ENCODE measurements at places on chromosomes 1 and 21.

DNA sequence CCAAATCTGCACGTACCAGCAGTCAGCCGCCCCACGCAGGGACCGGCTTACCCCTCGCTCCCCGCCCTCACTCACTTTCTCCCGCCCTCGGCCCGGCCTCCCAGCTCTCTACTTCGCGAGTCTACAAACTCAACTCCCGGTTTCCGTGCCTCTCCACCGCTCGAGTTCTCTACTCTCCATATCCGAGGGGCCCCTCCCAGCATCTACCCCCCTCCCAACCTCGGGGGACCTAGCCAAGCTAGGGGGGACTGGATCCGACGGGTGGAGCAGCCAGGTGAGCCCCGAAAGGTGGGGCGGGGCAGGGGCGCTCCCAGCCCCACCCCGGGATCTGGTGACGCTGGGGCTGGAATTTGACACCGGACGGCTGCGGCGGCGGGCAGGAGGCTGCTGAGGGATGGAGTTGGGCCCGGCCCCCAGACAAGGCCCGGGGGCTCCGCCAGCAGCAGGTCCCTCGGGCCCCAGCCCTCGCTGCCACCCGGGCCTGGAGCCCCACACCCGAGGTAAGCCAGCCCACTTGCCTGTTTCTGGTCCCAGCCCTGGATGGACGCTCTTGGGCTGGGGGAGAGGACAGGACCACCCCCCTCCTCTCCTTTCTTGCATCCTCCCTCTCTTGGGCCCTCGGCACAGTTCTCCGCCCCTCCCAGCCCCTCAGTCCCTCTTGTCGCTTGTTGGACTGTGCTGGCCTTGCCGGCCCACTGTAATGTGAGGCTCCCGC lies at the start of gene ARTN:
Gene ARTN (plus strand): TSS at position 416 of the 715 bp plus-strand sequence. CDS start 1,856 bp downstream, outside the sequence.
- DNase-seq: no peak

DNA sequence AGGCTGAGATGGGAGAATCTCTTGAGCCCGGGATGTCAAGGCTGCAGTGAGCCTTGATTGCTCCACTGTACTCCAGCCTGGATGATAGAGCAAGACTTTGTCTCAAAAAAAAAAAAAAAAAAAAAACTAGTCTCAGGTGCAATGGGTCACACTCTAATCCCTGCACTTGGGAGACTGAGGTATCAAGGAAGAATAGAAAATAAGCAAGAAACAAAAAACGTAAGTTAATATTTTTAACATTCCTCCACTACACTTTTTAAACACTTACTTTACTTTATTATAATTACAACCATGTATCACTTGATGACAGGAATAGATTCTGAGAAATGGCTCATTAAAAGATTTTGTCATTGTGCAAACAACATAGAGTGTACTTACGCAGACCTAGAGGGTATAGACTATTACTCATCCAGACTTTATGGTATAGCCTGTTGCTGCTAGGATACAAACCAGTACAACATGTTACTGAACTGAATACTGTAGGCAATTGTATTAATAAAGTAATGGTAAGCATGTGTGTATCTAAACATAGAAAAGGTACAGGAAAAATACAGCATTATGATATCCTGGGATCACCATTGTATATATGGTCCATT lies 1244.1 kb upstream of the ADGRL4 start:
- no peak for DNase-seq

GRCh38 chr1:234602334-234603220 lies 7.4 kb downstream of the IRF2BP2 start:
- DNase-seq: no peak

- no peak for DNase-seq
Observed at GRCh38 chr1:177210071-177210470, 39.3 kb downstream of the BRINP2 start.

DNA sequence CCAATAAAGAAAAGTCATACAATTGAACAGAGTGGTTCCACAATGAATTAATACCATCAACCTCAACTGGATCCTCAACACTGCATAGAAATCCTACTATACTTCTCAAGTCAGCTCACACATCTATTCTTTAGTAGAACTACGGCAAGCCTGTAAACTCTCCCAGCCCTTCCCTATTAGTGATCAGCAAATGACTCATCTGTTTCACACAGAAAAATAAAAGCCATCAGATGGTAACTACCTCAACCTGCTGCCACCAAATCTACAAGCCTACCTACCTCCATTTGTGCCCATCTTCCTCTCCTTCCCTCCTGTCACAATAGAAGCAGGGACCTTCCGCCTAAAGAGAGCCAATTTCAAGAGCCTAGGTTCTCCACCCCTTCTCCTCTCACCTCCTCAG lies 63.6 kb downstream of the DMAP1 start:
- no peak for DNase-seq

- DNase-seq: no peak
Observed at GRCh38 chr1:22815421-22816066, 104.9 kb downstream of the EPHB2 start.

GRCh38 chr1:41394959-41395956 lies 34.0 kb downstream of the FOXO6 start:
- DNase-seq: no peak

DNA sequence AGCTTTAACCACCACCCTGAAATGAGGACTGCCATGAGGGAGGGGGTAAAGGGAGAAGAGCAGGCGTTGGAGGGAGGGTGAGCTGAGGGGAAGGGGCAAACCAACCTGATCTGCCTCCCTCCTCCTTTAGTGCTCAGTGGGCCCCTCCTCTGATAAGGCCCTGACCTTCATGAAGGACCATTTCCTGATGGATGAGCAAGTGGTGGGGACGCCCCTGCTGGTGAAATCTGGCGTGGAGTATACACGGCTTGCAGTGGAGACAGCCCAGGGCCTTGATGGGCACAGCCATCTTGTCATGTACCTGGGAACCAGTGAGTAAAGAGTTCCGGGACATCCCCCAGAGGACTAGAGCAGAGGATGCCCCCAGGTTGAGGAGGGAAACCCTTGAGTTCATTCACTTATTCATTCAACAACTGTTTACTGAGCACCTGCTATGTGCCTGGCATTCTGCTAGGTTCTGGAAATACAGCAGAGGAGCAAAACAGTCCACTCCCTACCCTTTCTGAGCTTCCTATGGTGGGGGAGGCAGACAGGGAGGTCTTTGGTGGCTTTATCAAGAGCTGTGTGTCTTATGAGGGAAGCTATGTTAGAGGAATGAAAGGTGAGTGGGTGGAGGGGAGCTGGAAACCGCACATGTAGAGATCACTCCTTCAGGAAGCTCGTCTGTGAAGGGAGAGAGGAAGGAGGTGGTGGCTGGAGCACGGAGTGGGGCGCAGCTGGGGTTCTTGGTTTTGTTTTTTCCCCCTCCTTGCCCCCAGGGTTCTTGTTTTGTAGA lies 19.5 kb downstream of the SEMA4A start:
- DNase-seq: no peak

DNA sequence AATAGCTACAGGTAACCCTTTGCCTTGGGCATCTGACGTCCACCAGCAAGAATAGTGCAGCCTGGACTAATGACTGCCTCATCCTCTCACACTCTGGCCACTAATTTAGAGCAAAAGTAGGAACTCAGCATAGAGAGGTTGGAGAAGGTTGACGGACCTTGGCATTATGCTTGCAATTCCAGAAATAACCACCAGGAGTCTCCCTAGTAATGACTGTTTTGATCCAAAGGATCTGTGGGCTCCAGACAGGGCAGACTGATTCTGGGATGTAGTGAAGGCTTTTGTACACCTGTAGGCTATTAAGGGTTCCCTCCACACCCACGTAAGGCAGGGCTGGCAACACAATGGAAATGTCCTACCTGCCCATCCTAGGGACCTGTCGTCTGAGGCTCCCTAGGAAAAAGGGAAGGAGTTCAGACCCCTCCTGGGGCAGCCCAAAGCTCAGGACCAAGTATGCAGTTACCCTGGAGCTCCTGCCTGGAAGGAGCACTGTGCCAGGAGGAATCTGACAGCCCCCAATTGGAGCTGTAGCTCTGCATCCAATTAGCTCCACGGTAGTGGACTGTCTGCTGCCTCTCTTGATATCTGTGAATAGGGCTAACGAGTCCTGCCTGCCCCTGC lies 91.0 kb upstream of the TMEM51 start:
- no peak for DNase-seq

- no peak for DNase-seq
Observed at GRCh38 chr1:32491386-32491785, 26.5 kb downstream of the ZBTB8B start.

GRCh38 chr1:60540141-60540540 lies 466.6 kb upstream of the C1orf87 start:
- no peak for DNase-seq

- DNase-seq: no peak
Observed at GRCh38 chr1:21927533-21928237, 9.4 kb downstream of the HSPG2 start.

GRCh38 chr1:190736971-190737590 lies 259.4 kb upstream of the BRINP3 start:
- DNase-seq: no peak

- no peak for DNase-seq
Observed at GRCh38 chr1:24606621-24607020, 36.5 kb upstream of the SRRM1 start.

DNA sequence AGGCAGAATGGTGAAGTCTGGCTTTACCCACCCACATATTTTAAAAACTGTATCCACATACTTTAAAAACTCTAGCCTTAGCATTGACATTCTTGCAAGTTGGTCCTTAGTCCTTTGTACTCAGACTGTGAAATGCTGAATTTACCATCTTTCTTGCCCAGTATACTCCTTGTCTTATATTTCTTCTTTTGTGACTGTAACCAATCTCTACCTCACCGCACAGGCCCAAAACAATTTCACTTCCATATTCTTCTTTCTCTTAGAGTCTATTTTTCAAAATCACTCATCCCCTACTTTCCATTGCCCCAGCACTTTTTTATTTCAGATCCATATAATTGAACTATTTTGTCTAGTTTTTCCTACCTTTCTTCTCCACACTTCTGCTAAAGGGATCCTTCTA lies 892.4 kb upstream of the B3GALT2 start:
- no peak for DNase-seq

GRCh38 chr1:93350322-93350721 lies 4.6 kb downstream of the DR1 start:
- no peak for DNase-seq

GRCh38 chr21:31268090-31268489 lies 76.0 kb downstream of the TIAM1 start:
- no peak for DNase-seq

DNA sequence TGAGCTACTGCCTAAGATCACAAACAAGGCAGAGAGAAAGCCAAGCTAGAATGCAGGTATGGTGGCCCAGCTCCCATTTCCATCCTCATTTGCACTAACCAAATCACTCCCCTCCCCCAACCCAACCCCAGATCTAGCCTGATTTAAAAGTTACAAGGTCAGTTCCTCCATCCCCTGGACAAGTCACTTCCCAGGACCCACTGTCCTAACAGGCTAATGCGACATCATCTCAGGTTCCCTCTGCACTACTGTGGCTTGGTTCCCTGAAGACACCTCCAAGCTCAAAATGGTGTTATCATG lies 2.4 kb downstream of the F11R start:
- no peak for DNase-seq

DNA sequence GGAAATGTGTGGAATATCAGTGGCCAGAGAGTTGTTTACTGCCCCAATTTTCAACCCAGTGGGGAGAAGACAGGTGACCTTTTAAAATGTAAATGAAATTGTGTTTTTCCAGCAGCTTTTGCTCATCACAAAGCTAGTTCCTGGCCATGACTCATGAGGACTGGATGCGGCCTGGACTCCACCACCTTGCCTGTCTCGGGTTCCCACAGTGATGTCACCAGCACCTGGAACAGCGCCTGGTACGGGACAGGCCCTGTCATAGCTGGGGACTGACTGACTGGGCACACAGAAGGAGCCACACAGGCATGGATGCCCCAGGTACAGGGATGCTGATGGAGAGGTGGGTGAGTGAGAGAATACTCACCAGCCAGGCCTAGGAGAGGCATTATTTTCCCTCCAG lies 277.1 kb downstream of the AJAP1 start:
- no peak for DNase-seq

DNA sequence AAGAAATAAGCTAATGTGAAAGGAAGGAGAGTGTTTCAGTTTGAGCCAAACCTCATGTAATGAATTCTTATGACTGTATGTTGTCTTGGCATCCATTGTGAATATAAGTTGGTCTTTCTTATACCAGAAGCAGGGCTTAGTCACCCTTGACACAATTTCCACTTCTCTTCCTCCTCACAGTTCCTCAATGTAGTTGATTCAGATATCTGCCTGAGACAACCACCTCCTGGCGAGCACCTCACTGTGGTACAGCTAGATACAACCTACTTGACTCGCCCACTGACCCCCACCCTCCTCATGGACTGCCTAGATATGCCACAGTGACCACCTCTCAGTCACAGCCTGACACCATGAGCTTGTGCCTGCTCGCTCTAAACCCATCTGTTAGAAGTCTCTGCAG lies 45.6 kb downstream of the KYAT3 start:
- no peak for DNase-seq

DNA sequence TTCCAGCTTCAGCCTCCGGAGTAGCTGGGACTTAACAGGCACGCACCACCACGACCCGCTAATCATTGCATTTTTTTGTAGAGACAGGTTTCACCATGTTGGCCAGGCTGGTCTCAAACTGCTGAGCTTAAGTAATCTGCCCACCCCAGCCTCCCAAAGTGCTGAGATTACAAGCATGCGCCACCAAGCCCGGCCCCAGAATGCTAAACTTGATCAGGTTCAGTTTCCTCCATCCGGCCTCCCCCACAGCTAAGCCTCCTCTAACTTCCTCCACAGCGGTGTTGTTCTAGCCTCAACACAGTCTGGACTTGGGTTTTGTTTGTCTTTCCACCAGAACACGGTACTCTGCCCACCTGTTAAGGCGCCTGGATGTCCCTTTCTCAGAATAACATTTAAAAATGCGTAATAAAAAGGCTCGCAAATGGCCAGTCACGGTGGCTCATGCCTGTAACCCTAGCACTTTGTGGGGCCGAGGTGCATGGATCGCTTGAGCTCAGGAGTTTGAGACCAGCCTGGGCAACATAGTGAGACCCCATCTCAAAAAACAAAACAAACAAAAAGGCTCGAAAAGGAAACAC lies 2.4 kb downstream of the PARP1 start:
- DNase-seq: no peak

- DNase-seq: no peak
Observed at GRCh38 chr1:3393024-3393986, 61.2 kb upstream of the ARHGEF16 start.

DNA sequence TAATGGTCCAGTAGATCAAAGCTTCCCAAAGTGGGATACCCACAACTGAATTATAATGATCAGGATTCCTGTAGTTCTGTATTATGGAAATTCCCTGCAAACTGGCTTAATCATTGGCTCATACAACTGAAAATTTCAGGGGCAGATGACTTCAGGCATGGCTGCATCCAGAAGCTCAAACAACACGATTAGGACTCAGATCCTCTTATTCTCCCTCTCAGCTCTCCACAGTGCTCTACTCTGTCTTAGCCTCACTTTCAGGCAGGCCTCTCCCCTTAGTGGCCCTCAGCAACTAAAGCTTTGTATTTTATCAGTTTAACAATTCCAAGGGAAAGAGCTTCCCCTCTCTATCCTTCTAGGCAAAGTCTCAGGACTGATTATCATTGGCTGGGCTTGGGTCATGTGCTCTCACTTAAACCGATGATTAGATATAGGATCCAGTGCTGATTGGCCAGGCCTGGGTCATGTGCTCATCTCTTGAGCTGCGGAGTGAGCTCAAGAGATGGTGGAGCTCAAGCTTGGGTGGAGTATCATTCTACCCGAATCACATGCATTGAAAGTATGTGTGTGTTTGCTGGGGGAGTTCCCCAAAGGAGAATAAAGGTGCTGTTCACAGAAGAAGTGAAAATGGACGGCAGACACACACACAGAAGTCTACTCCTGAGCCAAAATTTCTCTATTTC lies 57.9 kb upstream of the RUNX3 start:
- DNase-seq: no peak

- DNase-seq: no peak
Observed at GRCh38 chr1:193241132-193241827, 54.9 kb upstream of the B3GALT2 start.
